Stimulated activated CD4-positive, alpha-beta T cell treated with anti-CD3 and anti-CD28 coated beads, Interleukin-1b, Interleukin-23, amount 100 ng/mL, for 24 hours (primary cell): ENCODE measurements at places on chromosomes 3 and 15.

GRCh38 chr15:49696433-49696832, 75.6 kb downstream of the DTWD1 start:
- DNase-seq, result no peak

DNA sequence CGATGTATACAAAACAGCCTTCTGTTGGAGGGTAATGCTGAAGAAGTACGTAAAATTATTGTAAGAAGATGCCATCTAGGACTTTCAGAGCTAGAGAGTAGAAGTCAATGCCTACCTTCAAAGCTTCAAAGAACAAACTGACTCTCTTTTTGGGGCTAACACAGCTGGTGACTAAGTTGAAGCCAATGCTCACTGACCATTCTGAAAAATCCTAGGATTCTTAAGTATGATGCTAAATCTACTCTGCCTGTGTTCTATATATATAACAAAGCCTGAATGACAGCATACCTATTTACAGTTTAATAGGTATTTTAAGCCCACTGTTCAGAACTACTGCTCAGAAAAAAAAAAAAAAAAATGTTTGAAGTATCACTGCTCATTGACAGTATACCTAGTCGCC, 18.9 kb downstream of the ADPGK start:
- no peak for DNase-seq

DNA sequence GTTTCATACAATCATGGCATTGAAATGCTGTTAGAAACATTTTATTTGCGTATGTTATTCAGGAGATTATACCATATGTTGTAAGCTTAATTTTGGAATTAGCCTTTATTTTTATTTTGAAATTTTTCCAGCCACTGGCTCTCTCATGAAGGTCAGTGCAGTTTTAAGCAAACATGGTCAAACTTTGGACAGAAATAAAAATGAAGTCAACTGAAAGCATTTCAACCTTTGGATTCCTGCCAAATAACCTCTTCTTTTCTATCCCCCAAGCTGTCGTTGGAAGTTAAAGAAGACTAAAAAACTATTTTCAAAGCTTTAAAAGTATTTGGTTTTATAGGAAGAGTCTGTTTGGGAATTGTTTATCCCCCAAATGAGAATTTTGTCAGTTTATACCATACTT, 846.6 kb downstream of the MCTP2 start:
- no peak for DNase-seq

GRCh38 chr3:151156618-151157216, 46.3 kb downstream of the GPR171 start:
- no peak for DNase-seq

- no peak for DNase-seq
These were observed 451.7 kb downstream of the PYDC2 start for GRCh38 chr3:191912616-191913204.

DNA sequence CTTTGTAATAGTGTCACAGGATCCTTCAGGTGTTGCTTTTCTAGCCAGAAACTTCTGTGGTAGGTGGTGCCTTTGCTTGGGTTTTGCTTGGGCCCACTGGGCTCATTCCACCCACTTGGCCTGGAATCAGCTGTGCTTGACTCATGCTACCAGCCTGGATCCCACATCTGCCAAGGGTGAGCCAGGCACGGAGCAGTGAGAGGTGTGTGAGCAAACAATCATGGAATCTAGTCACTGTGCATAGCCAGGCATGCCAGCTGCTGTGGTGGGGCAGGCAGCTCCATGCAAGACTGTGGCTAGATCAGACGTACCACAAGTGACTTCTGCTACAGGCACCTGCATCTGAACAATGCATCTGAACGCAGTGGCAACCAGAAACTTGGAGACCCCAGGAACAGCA, 275.9 kb downstream of the UBE2E2 start:
- DNase-seq, result no peak
